ENCODE measurements at places on chromosomes 1 and 21.

DNA sequence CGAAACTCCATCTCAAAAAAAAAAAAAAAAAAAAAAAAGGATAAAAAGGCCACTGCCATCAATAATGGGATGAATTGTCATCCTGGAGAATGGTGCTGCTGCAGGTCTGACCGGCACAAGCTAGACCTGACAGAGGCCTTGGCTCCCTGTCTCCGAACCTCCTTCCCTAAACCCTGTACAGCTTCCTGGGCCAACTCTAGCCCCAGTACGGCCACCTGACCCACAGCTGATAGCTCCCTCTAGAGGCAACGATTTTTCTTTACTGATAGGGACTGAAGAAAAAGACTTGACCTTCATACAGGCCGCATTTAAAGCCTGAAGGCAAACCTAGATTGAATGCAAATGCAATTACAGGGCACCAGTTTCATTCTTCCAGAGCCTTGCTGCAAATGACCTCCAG lies 30.7 kb downstream of the NOL9 start:
- no peak for DNase-seq

- no peak for DNase-seq
These were observed 364.9 kb downstream of the PRDM2 start for GRCh38 chr1:14064649-14065442.

DNA sequence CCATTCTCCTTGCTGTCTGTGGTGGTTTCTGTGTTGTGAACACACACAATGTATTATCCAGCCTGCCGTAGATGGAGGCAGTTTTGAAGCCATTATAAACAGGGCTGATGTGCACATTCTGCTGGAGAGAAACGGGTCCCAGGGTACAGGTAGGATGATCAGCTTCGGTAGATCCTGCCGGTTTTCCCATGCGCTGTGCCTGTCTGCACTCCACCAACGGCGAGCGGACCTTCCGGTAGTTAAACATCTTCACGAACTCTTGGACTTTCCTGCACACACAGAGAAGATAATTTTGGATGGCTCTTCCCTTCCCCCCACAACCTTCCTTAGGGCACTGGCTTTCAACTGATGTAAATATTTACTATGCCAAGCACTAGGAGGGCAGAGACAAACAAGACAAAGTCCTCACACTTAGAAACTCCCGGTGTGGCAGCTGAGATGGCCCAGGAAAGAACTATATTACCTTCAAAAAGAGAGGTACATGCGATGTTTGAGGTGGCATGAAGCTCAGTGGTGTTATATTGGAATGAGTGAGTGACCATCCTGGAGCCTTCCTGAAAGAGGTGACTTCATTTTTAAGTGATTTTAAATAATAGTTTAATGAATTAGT lies 41.7 kb downstream of the ALPL start:
- no peak for DNase-seq

GRCh38 chr1:3668585-3669300 lies 16.4 kb downstream of the TP73 start:
- DNase-seq: no peak

DNA sequence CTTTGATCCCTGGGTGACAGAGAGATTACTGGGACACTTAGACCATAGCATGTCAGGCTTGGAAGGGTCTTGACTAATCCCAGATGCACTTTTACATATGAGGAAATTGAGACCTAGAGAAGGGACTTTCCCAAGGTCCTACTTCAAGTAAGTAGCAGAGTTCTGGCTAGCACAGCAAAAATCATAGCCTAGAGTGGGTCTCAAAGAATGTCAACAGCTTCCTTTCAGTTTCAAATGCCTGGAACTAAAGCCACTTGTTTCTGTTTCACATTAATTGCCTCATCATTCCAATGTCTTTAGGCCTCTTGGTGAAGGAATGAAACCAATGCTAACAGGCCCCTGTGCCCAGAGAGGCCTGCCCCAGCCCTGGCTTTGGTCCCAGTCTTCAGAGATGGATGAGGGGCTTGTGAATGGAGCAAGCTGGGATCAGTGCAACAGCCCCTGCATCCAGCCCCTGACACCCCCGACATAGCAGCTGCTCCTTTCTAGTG lies 26.6 kb downstream of the ATF3 start:
- no peak for DNase-seq

- no peak for DNase-seq
These were observed 59.6 kb upstream of the CYYR1 start for GRCh38 chr21:26632691-26633090.

GRCh38 chr1:167995038-167995437 lies 58.2 kb upstream of the MPC2 start:
- no peak for DNase-seq

- DNase-seq: no peak
These were observed 41.6 kb downstream of the MATN1 start for GRCh38 chr1:30681782-30682181.

GRCh38 chr1:22281521-22282363 lies 138.8 kb upstream of the WNT4 start:
- no peak for DNase-seq

GRCh38 chr21:31403596-31404333 lies 59.7 kb upstream of the TIAM1 start:
- no peak for DNase-seq

DNA sequence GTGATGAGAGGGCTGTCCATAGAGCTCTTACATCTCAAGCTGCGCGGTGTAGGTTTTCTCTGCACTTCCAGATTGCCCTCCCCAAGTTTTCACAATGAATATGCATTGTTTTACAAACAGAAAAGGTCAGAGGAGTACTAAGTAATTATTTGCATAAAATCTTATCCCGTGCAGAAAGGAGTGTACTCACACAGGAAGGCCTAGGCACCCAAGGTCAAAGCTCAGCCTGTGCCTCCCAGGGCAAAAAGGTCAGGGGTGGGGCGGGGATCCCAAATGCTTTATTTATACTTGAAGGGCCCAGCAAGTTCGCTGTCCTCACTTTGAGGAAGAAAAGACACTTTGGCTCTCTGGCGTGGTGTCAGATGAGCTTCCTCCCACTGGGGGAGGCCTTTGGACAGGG lies 10.3 kb upstream of the KCNE1 start:
- no peak for DNase-seq

- DNase-seq: no peak
These were observed 258.3 kb upstream of the KAZN start for GRCh38 chr1:14340002-14340785.

- peak; percentile 24 for DNase-seq
These were observed 40.4 kb upstream of the ZSWIM5 start for GRCh38 chr1:45246760-45247159.

DNA sequence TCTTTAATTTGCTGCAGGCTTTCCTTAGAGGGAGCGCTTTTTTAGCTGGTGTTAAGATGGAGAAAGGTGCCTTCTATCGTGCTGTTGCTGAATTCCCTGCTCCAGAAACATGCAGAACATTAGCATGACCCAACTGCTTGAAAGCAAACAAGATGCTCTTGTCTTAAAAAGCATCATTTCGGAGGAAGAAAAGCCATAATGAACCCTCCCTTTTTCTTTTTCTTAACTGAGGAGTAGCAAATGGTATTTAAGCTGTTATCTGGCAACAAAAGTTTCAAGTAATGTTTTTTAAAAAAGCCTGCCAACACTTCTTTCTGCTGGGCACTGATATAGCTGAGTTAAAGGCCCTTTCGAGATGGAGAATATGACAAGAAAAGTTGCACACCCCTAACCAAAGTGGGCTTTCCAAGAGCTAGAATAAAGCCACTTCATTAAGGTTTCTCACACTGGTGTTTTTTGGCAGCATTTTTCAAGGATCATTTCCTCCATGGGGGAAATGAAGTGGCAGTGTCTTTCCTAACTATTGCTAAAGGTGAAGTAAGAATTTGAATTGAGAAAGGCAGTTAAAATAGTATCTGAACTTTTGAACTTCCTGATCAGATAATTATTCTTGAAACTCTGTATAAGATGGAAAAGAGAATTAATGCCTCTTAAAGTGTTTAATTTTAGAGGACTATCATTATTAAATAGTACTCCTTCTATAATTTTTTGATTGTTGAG lies 38.8 kb downstream of the ST6GALNAC5 start:
- DNase-seq: no peak

DNA sequence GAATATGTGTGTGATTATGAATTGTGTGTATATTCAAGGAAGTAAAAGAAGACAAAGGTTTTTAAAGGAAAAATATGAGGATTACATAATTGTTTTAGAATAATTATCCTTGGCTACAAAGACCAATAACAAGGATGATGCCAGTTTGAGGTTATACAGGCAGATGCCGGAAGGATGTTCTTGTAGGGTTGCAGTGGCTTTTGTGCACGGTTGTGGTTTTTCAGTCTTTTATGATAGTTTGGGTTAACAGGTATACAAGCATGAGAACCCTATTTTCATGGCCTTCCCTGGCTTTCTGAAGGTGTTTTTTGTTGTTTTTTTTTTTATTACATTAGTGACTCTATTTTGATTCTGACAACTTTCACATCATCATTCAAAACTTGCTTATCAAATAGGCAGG lies 4.9 kb downstream of the CR2 start:
- peak; percentile 17 for DNase-seq

GRCh38 chr1:213387380-213388015 lies 336.5 kb downstream of the RPS6KC1 start:
- DNase-seq: no peak

DNA sequence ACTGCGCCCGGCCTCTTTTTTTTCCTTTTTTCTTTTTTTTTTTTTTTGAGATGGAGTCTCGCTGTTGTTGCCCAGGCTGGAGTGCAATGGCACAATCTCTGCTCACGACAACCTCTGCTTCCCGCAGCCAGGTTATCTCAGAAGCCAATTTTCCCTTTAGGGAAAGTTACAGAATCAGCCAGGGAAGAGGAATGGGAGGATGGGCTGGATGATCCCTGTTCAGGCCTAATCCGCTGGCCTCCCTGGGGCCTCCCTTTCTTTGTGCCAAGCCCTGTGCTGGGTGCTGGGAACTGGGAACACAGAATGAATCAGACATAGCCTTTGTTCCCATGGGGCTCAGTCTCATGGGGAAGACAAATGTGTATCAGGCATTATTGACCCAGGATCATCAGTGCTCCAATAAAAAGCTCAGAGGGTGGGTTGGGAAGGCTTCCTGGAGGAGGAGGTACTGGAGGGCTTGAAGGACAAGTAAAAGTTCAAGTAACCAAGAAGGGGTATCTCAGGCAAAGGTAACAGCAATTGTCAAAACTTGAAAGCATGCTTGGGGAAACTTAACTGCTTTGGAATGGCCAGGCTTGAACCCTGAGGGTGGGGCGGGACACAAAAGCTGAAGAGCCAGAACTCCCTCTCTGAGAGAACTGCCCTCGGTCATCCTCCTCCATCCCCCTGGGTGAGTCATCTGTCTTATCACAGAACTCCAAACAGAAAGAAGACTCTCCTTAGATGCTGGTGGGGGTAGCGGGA lies 14.3 kb downstream of the ECHDC2 start:
- DNase-seq: no peak

GRCh38 chr1:248871837-248872401 lies 13.0 kb upstream of the ZNF692 start:
- DNase-seq: no peak

DNA sequence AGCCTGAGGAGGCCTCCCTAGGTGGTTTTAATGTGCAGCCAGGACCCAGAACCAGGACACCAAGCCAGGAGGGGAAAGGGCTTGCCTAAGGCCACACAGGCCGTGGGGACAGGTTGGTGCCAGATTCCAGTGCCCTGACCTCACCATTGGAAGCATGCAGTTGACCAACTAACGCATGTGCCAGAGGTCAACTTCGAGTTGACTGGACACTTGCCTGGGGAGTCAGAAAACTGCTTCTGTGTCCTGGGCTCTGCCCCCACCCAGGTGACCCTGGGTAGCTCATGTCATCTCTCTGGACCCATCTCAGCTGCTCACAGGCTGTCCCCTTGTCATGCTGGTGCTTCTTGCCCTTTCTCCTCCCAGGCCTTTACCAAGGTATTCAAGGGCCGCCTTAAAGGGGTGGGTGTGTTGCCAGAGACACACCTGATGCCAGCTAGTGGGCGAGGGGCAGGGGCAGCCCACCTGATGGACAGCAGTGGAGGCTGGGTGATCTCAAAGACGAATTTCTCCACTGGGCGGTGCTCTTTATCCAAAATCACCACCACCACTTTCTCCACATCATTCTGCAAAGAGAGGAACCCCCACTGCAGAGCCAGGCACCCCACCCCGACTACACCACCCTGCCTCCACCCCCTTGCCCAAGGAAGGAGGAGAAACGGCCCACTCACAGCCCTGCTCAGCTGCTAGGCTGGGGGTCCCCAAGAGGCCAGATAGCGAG lies 4.4 kb downstream of the MAD2L2 start:
- no peak for DNase-seq

- DNase-seq: no peak
These were observed 1.3 kb downstream of the SDCCAG8 start for GRCh38 chr1:243257189-243257588.

- DNase-seq: no peak
These were observed 23.1 kb upstream of the OR10J4 start for GRCh38 chr1:159408862-159409400.

- DNase-seq: no peak
These were observed 81.8 kb downstream of the LAMC2 start for GRCh38 chr1:183267646-183268431.

- DNase-seq: no peak
These were observed 38.4 kb downstream of the NEK2 start for GRCh38 chr1:211637066-211637465.

DNA sequence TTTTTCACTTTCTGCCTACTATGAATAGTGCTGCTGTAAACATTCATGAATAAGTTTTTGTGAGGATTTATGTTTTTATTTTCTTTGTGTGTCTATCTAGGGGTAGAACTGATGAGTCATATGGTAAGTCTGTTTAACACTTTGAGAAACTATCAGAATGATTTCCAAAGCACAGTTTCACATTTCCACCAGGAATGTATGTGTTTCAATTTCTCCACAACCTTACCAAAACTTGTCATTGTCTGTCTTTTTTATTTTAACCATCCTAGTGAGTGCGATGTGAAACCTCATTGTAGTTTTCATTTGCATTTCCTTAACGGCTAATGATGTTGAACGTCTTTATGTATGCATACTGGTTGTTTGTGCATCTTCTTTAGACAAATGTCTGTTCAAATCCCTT lies 23.5 kb downstream of the RNASEL start:
- DNase-seq: no peak

DNA sequence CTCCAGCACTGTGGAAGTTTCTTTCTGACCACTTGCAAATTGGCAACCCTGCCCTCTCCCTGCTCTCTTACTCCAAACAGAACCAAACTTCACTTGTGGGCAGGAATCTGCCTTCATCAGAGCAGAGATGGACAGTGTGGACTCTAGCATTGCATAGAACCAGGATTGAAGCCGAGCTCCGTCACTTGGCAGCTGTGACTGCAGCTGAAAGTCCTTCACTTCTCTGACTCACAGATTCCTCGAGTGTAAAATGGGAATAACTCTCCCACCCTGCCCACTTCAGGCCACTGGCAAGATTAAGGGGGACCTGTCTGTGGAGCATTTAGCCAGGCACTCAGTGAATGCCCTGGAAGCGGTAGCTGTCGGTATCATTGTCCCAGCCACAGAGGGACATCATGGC lies 75.7 kb upstream of the ZBTB40 start:
- DNase-seq: no peak

GRCh38 chr21:39799178-39799577 lies 54.2 kb downstream of the IGSF5 start:
- no peak for DNase-seq

GRCh38 chr21:37904856-37905255 lies 11.4 kb downstream of the KCNJ6 start:
- DNase-seq: no peak

Measured in activated CD4-positive, alpha-beta T cell treated with anti-CD3 and anti-CD28 coated beads for 36 hours (primary cell).